HEK293T (cell line): ENCODE measurements at places on chromosomes 3 and 15.

DNA sequence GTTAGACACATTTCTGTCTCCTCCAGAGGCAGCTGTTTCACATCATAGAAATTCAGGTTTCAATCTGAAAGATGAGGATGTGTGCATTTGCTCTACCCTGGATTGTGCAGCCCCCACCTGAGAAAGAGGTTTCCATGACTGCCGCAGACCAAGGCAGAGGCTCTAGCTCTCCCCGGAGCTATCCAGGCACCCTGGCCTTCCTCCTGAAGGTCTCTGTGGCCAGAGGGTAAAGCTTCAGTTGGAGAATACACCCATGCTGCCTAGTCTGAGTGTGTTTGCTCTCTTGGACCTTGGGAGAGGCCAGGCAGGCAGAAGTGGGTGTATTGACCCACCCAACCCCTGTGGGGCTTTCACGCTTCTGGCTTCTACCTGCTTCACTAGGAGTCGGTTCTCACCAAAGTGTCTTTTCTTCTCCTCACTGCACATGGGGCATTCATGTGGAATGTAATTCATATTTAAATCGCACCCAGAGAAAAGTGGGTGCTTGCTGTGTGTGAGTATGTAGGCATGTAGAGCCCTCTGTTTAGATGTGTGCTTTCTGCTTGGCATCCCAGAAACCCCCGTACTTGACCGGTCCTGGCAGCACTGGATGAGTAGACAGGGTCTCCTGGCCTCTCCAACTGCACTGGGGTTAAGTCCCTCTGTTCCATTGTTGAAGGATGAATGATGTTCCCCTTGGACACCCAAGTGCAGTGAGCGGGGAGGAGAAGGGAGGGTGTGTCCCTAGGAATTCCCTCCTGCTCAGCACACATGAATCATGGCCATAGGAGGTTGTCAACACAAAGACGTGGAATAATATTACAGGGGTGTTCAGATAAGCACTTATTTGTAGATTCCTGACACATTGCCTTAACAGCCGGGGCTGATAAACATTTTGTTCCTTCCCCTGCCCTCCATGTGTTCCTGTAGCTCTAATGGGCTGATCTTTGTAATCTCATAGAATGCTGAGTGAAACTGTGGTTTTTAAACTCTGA is 20.3 kb upstream of the RAB6B start:
- DNase-seq = no peak

DNA sequence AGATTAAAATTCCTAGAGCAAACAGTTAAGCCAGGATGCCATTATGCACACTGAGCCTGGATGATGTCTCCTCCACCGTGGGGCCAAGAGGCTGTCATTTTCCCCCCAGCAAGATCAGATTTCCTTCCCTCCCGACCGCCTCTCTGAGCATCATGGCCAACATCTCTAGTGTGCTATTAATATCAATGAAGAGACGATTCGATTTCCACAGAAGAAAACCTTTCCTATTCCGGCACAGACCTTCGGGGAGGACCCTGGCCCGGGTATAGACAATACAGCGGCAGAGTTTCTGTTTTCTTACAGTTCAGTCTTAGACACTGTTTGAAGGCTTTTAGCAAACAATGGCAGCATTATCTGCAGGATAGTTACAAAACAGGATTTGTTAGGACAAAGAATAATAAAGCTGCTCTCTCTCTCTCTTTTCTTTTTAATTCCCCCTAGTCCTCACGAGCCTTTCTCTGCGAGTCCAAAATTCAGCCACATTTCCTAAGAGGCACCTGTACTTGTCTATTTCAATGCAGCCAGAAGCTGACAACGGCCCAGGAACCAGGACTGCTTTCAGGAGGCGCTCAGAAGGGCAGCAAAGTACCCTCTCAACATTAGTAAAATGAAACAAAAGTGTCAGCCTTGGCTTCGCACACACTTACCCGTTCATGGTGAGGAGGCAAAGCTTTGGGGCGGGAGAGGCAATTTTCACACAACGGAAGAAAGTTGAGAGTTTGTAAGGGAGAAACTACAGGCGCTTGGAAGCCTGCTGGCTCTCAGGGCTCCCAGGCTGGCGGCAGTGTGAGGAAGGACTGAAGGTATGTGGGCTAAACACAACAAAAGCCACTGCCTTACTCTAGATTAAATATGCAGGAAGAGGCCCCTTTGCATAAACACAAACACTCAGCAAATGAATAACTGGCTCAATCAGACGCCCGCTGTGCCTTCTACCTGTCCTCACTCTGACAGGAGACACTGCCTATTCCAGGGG is 278.0 kb downstream of the FOXP1 start:
- DNase-seq = peak; percentile 42

GRCh38 chr15:31275331-31276262 is 51.0 kb upstream of the KLF13 start:
- DNase-seq = no peak

DNA sequence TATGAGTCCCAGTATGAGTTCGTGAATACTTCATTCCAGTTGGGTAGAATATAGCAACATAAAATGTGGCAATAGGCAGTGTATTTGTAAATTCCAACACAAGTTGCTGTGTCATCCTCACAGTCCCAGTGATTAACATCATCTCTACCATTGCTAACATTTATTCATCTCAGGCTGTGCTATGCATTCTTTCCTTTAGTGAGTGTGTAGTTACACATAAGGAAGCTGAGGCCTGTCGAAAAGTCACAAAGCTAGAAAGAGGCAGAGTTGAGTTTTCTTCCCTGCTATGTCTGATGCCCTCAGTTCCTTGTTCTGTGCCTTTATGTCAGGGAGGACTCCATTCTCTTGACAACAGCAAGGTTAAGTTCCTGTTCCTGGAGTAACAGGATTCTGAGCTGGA is 96.4 kb downstream of the FNDC3B start:
- DNase-seq = no peak

DNA sequence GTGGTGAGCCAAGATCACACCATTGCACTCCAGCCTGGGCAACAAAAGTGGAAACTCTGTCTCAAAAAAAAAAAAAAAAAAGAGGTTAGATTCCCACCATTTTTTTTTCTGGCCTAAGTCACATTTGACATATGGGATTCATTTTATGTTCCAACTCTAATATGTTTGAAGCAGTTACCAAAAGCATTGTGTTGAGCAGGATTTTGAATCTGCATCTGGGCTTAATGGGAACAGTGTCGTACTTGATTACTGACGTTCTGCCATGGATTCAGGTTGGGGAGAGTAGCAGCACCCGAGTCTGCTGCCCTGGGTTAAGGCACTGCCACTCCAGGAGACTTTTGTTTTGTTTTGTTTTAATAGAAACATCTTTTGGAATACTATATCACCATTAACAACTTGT is 348.7 kb upstream of the TBL1XR1 start:
- DNase-seq = no peak

GRCh38 chr3:125051715-125052581 is 3.8 kb downstream of the HEG1 start:
- no peak for DNase-seq

DNA sequence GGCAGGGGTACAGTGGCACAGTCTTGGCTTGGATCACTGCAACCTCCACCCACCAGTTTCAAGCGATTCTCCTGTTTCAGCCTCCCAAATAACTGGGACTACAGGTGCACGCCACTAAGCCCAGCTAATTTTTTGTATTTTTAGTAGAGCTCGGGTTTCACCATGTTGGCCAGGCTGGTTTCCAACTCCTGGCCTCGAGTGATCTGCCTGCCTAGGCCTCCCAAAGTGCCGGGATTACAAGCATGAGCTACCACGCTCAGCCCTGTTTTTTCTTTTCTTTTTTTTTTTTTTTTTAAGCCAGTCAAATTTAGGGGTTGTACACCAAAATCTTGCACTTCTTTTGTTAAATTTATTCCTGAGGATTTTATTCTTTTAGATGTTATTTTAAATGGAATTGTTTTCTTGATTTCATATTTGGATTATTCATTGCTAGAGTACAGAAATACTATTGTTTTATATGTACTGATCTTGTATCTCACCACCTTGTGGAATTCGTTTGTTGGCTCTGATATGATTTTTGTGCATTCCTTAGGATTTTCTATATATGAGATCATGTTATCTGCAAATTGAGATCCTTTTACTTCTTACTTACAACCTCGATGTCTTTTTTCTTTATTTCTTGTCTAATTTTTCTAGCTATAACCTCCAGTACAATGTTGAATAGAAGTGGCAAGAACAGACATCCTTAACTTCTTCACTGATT is 65.6 kb downstream of the ZNF609 start:
- no peak for DNase-seq

GRCh38 chr3:96169111-96169766 is 645.2 kb upstream of the EPHA6 start:
- no peak for DNase-seq

DNA sequence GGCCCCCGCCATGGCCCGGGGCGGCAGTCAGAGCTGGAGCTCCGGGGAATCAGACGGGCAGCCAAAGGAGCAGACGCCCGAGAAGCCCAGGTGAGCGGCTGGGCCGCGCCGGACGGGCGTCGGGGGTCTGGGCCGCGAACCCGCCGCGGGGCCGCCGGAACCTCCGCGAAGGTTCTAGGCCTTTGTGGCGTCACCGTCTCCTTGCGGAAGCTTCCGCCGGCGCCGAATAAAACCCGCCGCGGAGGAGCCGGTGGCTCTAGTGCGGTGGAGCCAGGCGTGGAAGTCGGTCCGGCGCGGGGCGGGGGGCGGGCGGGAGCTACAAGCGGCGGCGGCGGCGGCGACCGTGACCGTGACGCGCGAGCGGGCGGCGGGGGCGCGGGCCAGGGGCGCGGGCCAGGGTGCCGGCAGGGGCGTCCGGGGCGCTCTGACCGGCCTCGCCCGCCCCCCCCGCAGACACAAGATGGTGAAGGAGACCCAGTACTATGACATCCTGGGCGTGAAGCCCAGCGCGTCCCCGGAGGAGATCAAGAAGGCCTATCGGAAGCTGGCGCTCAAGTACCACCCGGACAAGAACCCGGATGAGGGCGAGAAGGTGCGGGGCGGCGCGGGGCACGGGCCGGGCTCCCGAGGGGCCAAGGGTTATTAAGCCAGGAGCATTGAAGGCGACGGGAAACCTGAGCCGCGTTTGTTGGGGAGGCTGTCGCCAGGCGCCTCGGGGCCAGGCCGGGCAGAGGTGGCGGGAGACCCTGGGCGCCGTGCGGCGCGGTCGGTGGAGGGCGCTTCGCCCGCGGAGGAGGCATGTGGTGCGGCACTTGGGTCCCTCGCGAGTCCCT is at the start of gene DNAJA4:
Gene DNAJA4, plus strand, starts transcription at position 259 of the 833 bp plus-strand sequence. Its CDS starts 202 bp downstream, at position 461.
- no peak for DNase-seq

DNA sequence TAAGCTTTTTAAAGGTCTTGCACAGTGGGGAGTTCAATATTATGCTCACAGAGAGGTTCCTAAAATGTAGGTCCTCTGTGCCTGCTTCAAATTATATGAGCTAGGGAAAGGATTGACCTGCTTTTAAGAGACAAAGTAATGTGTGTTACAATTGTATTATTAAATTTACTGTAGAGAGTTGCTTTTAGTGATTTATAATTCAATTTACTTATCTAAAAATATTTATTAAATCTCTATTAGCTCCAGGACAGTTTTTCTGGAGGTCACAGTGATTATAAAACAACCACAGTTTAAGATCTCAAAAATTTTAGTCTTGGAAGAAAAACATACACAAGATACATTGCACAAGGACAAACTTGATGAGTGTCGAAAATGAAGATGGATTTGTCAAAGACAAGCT is 665.7 kb upstream of the ARPP21 start:
- no peak for DNase-seq

DNA sequence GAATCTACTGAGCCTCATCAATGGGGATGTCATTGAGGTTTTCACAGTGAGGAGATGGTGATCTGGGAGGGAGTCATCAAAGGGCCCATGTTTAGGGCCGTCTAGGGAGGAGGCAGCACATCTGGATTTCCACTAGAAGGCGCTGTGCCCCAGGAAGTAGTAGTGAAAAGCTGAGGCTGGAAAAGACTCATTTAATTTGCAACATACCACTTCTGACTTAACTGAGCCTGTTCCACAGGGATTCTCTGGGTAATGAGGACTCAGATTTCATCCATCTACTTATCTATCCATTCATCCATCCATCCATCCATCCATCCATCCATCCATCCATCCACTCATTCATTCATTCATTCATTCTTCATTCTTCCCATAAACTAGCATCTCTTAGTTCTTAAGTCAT is 17.4 kb upstream of the SHF start:
- DNase-seq = peak; percentile 50

DNA sequence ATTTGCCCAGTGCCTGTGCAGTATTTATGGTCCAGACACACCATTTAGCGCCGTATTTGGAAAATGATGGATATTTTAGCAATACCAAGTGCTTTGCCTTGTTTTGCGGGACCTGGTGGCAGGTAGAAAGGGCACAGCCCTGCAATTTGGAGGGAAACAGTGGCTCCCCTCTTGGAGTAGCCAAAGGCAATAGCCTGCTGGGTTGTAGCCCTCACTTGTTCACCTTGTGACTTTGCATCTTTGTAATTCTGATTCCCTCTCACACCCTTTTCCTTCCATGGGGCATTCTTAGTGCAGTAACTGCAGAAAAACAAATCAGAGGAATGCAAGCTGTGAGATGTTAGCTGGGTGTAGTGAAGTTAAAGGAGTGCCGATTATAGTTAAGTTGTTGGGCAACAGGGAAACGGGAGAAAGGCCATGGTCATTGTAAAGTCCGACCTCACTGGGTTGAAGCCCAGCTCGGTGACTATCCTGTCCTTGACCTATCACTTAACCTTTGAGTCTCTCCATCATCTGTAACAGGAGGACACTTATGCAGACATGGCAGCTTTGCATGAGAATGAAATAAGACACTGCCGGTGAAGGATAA is 131.0 kb upstream of the KLHL25 start:
- no peak for DNase-seq

- DNase-seq = no peak
Measured at GRCh38 chr15:45351227-45351626, 27.1 kb downstream of the GATM start.

- DNase-seq = peak; percentile 90
Measured at GRCh38 chr15:76139368-76140073, 79.7 kb downstream of the TMEM266 start.

DNA sequence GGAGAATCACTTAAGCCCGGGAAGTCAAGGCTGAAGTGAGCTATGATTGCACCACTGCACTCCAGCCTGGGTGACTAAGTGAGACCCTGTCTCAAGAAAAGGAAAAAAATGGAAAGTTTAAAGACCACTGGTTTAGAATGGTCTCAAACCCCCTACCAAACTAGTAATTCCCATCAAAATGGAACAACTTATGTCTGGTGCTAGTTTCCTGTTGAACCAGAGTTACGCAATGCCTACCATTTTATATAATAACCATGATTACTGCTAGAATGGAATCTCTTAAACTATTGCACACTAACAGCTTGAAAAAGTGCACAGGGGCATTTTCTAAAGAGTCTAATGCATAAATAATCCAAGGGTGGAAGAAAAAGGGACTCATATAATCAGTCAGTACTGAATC is 43.6 kb downstream of the DMXL2 start:
- no peak for DNase-seq

GRCh38 chr15:74826364-74826819 is at the start of gene CPLX3:
CPLX3 (plus strand) TSS chr15:74826627; CDS start chr15:74826704, 77 bp downstream.
- no peak for DNase-seq

GRCh38 chr3:169199283-169199682 is 464.2 kb downstream of the MECOM start:
- DNase-seq = no peak

DNA sequence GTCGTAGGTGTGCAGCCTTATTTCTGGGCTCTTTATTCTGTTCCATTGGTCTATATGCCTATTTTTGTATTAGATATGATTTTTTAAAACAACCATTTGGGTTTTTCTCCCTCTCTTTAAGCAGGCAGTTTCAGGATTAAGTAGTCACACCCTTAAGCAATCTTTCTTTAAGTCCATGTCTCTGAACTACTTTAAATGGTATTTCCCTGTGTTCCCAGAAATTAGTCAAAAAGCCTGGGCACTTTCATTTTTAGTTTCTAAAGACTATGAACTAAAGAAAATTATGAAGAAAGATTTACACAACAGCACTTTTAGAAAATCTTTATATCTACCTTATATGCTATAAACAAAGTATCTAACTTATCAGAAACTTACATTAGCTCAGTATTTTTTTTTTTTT is 110.3 kb downstream of the FAIM start:
- no peak for DNase-seq
